Spinal cord (tissue), 10 donors: ENCODE measurements at places on chromosomes 2 and 18. TPM values are rescaled to one million over a fixed set of nuclear protein-coding genes. Genes with fewer than 3 reads are reported as not detected.

- no peak for DNase-seq
These were observed 7.0 kb upstream of the SP5 start for GRCh38 chr2:170707821-170708795.

DNA sequence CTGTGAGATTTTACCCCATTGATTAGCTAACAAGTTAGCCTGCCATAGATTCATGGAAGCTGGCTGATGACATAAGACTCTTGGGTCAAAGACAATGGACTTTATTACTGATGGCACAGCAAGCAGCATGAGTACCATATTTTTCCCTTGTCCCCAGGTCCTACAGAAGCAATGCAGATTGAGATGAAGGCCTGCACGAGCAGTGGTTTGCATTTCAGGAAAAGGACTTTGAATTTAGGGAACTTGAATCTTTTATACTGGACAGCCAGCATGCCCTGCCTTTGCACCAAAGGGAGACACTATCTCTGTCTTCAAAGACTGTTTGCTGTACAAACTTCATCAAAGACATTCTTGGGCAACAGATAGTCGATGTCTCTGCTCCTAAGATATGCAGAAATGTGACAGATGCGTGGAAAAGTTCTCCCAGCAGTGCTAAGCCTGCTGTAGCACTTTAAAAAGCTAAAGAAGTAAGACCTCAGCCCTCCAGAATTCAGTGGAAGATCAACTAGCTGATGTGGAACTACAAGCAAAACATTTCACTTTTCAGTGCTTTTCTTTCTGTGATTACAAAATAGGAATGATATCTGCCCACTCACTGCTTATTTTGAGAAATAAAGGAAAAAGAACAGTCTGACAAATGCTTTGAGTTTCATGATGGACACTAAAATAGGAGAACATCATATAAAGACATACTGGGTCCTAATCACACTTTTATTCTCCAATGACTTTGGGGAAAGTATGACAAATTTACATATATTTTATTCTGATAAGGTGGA lies 44.4 kb upstream of the TANK start:
- no peak for DNase-seq

- no peak for DNase-seq
These were observed 49.5 kb downstream of the SPRED2 start for GRCh38 chr2:65382776-65383357.

The ZEB2 gene
- total RNA-seq, result 173 TPM

- no peak for DNase-seq
These were observed 261.3 kb downstream of the MBD5 start for GRCh38 chr2:148282201-148282600.

GRCh38 chr18:63311118-63312018 lies 8.2 kb downstream of the BCL2 start:
- no peak for DNase-seq

The CD28 gene
- total RNA-seq, result 3.7 TPM
